SHP77 treated with DMSO at 0.1 percent for 48 hours (cell line): ENCODE measurements at places on chromosomes 2 and 18.

DNA sequence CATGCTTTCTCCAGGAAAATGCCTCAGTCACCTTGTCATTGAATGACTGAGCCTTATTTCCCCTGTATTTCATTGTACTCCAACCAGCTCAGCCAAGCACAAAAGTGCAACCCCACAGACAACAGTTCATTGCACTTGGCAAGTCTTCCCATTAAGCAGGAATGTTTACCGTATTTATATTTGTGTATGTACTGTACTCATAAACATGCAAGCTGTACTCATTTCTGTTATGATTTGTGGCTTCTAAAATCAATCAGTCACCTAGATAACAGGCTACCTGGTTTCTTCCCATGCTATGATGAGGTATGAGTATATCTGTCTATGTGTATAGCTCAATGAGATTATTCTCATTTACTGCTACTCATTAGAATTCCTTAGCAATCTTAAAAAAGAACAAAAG lies 505.5 kb upstream of the FAM98A start:
- DNase-seq: no peak

- DNase-seq: no peak
Observed at GRCh38 chr18:34959211-34959829, 81.9 kb upstream of the MAPRE2 start.

GRCh38 chr2:109144271-109144670 lies 15.3 kb downstream of the SH3RF3 start:
- DNase-seq: no peak

- no peak for DNase-seq
Observed at GRCh38 chr2:121377646-121378045, 92.6 kb upstream of the TFCP2L1 start.

- no peak for DNase-seq
Observed at GRCh38 chr2:166090908-166091307, 36.9 kb downstream of the SCN1A start.

DNA sequence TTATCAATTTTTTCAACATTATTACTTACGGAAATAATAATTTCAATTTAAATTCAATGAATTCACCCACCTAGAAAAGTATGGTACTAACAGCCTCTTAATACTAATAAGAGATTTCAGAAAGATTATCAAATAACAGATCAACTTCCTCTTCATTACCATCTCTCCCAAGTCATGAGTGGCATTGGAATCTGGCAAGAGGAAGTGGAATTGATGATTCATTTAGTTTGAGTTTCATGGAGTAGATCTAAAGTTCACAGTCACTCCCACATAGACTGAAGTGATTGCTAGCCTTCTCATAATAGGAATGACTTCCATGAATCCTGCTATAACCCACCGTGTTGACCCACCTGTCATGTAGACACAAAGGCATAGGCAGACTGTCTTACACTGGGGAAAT lies 77.7 kb upstream of the WDR75 start:
- no peak for DNase-seq

DNA sequence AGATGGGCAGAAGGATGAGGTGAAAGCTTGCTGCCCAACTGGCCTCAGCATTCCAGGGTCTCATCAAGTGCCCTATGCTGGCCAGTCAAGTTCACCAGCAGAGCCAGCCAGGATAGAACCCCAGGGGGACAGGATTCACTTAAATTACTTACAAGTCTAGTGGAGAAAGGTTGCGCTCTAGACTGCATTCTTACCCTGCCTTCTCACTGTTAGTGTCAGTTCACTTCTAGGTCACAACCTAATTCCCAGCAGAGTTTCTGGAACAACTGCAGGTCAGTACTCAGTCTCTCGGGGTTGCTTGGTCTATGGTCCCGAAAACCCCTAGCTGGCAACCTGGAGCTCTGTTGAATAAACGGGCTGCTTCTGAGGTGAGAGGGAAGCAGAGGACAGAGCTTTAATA lies 32.9 kb upstream of the GALNT14 start:
- no peak for DNase-seq

DNA sequence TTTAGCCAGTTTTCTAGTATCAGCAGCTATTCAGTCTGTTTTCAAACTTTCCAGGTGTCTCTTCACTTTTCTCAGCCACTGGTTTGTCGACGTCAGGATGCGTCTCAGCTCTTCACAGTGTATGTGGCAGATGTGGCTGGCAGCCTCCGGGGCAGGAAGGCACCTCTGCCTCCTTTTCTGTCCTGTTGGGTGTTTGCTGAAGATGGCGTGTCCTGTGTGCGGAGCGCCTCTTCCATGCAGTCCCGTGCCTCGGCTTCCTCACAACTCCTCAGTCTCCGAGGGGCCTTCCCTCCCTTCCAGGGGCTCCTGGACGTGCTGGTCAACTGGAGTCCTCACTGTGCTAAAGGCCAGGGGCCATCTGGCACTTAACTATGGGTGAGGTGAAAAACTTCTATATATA lies 65.4 kb upstream of the PXDN start:
- DNase-seq: no peak

GRCh38 chr2:168964251-168964807 lies 63.2 kb downstream of the G6PC2 start:
- DNase-seq: no peak

GRCh38 chr2:72431737-72432136 lies 284.1 kb upstream of the CYP26B1 start:
- no peak for DNase-seq
